Fibroblast of skin of abdomen (primary cell): ENCODE measurements at places on chromosomes 2 and 18.

DNA sequence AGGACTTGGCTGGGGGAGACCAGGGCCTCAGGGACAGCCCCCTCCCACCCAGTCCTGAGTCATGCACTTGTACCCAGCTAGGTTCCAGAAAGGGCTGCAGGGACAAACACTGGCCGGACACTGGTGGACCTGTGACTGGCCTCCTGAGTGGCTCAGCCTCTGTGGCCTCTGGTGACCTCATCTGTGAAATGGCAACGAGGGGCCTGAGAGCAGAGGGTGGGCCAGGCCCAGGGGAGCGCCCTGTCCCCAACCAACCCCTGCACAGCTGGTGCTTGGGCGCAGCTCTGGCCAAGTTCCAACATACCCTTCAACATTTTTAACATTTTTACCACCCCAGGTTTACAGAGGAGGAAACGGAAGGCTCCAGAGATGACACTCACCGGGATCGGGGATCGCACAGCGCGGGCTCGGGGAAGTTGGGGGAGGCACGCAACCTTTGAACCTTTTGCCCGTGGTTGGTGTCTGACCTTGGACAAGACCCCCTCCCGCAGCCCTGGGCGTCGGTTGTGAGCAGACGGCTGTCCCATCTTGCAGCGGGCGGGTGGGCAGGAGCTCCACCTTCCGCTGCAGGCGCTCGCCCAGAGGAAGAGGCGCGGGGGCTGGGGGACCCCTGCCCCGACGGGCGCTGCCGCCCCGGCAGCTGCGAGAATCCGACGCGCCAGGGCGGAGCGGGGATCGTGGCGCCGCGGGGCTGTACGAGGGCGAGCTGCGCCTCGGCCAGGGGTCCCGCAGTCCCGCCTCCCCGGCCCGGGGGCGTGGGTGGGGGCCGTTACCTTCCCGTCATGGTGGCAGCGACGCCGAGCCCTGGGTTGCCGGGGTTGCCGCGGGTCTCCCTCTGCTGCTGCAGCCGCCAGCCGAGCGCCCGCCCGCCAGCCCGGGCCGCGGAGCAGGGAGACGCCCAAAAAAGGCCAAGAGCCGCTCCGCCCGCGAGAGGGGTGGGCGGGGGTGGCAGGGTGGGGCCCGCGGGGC is 805 bp downstream of the LIMS2 start:
- DNase-seq: no peak

DNA sequence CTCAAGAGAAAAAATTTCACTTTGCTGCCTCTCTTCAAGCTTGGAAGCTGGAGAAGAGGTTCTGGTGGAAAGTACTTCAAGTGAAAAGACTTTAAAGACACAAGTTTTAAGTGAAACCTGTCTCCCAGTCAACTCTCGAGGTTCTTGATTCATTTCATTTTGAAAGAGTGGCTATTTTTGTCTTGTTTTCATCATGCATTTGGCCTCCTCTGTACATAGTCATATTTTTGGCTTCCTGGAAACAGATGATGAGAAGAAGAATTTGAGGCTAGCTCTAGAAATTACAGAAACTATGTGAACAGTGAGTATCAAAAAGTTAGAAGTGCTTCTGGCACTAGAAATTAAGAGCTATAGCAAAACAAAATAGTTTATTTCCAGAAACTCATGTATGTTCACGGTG is 124.8 kb downstream of the DTNA start:
- peak; percentile 14 for DNase-seq

DNA sequence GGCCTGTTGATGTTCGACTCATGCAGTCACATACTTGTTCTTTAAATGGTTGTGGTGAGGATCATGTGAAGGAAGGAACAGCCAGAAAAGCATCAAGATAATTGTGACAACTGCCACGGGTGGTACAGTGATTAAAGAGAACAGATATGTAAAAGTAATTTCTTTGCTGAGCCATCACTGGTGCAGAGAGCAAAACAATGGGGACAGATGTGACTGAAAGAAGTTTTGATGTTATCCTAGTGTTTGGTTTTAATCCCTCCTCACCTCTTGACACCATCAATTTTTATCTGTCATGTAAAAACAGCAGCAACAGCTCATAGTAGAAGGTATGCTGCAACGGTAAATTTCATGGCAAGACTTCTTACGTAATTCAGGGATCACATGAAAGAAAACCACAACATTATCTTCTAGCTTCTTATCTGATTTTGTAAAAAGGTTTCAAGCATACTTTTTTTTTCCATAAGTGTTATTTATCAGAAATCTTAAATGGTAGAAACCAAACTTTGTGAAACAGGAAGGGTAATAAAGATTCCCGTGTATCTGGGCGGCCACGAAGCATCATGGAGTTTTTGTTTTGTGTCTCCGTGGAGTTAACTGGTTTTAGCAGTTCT is 65.2 kb downstream of the PLCL1 start:
- peak; percentile 38 for DNase-seq

DNA sequence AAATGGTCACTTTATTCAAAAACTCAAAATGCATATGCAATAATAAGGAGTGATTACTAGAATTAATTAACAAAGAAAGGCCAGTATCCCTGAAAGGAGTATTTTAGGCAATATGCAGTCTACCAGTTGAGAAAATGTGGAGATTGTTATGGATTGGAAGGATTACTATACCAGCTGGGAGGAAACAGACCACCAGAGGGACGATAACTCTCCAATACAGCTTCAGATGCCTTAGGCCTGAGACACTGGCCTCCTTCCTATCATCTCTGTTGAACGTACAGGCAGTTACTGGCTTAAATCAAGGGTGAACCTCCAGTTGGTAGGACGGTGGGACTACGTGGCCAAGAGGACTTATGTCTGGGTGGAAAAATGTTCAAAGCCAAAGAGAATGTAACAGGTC is 336.4 kb upstream of the EPHA4 start:
- DNase-seq: no peak

DNA sequence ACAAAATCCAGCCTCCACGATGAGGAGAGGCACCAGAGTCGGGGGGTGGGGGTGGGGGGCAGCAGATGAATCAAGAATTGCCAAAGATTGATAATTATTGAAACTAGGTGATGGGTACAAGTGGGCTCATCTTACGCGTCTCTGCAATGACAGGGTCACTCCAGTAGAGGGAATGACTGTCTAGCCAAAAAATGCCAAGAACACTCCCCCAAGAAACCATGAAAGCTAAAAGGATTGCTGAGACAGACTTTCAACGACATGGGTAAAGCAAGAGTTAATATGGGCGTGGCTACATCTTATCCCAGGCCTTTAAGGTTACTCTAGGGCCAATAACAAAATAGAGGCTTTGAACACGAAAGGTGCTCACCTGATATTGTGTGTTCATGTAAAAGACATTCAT is 86.5 kb downstream of the STK39 start:
- no peak for DNase-seq

- DNase-seq: no peak
Observed at GRCh38 chr2:213664817-213665216, 380.6 kb downstream of the SPAG16 start.

DNA sequence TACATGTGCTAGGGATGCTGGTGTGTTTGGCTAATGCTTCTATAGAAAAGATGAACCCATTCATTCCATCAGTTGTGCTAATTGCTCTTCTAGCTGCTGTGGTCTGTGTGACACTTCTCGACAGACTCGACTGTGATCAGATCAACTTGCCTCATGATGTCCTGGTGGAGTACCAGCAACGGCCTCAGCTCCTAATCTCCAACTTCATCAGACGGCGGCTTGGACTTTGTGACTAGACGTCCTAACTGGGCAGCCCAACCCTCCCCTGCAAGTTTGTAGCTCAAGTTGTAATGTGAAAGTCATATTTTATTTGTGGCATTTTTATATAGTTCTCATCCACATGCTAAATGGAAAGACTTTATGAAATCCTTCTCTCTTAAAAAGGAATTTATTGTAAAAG is 33.0 kb downstream of the UPP2 start:
- DNase-seq: no peak

DNA sequence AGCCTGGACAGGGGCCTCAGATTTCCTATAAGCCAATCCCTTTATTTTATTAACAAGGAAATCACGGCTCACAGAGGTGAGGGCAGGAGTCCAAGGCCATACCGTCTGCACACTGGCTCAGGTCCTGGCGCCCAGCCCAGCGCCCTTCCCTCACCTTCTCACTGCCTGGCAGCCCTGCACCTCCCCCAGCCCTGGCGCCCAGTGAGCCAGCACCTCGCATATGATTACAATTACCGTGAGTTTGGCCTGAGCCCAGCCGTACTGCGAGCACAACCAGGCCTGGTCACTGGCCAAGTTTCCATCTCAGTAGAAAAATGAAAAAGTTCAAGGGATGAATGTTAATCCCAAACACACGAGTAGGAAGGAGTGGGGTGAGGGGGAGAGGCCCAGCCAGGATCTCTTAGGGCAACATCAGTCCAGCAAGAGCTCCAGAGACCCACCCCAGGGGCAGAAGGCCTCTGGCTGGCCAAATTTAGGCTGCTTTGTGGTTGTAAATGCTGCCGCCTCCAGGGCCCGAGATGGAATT is 68.4 kb downstream of the MCFD2 start:
- DNase-seq: peak; percentile 98

DNA sequence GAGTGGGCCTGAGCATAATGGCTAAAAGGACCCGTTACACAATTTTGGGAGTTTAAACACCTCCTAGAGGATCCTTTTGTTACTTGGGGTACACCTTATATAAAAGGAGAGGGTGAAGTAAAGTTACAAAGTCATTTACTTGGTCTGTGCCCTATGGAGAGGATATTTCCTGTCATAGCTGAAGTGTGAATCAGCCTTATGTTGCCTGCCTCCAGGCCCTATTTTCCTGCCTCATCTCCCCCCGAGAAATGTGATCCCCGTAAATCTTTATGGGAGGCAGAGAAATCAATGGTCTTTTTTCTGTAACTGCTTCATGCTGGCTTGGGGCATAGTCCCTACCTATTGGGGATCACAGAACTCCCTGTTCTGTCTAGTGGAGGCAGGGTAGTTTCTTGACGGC is 906.6 kb downstream of the DSC3 start:
- no peak for DNase-seq

DNA sequence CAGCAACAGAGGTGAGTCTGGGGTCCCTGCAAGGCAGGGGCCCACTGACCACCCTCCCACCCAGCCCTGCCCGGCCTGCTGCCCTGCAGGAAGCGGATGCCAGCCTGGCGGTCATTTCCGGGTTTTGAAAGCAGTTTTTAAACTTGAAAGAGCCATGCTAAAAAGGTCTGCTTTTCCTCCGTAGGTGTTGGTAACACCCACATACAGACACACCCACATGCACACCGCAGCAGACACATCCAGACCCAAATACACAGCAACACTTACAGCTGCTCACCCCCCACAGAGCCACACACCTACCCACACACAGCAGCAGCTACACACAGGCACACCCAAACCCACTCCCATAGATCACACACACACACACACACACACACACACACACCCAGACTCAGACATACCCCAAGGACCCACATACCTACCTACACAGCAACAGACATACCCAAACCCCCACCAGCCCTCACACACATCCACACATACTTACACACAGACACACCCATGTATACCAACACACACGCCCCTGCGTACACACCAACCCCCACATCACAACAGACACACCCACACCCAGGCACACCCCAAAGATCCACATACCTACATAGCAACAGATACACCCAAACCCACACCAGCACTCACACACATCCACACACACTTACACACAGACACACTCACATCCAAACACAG is 7.6 kb downstream of the ZFP36L2 start:
- no peak for DNase-seq

GRCh38 chr18:74367905-74368304 is 52.3 kb downstream of the C18orf63 start:
- DNase-seq: no peak

GRCh38 chr18:56696966-56697365 is 45.8 kb downstream of the WDR7 start:
- DNase-seq: peak; percentile 13

GRCh38 chr2:177728399-177728765 is 335.8 kb downstream of the AGPS start:
- DNase-seq: no peak

- DNase-seq: peak; percentile 95
Observed at GRCh38 chr2:126657636-126658318, 1.8 kb downstream of the GYPC start.

DNA sequence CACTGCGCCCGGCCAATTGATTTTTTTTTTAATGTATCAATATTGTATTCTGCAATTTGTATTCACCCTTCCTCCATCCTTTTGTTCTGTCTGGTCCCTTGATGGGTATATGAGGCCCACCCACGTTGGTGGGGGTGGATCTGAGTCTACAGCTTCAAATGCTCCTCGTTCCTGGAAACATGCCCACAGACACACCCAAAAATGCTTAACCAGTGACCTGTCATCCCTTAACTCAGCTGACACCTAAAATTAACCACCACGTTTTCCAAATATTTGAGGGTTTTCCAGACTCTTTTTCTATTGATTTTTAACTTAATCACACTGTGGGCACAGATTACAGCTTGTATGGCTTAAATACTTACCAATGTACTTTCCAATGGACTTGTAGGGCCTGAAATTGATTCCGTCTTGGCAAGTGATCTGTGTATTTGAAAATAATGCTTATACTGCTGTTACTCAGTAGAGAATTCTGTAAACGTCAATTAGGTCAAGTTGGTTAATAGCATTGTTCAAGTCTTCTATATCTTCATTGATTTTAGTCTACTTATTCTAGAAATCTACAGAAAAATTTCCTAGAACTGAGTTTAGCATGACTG is 34.4 kb upstream of the CYP27C1 start:
- peak; percentile 76 for DNase-seq

DNA sequence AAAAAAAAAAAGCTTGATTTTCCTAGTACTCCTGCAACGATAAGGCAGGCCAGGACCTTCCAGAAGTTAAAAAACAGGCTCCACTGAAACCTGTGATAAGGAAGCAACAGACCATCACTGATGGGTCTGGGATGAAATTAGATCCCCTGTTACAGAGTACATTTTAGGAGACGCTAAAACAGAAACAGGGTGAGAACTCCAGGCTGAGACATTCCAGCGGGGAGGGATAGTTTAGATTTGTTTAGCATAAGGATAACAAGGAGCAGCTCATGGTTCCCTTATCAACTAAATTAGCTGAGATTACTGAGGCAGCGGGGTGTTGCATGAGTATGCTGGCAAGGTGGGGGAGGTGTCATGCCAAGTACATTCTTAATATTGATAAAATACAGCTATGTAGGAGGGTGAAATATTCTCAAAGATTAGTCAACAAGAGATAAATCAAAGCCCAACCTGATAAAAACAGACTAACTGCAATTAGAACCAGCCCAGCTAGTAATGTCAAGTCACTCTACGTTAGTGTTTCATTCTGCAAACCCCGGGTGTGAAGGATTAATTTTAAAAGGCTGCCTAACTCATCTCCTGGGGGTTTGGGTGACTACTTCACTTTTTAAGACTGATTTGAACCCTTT is 75.0 kb upstream of the BZW1 start:
- no peak for DNase-seq

GRCh38 chr18:941331-941730 is 36.7 kb downstream of the ADCYAP1 start:
- no peak for DNase-seq
